ENCODE measurements at places on chromosomes 2 and 18.
A peak's percentile ranks its signal among the peaks of the same experiment; 100 is the strongest.

DNA sequence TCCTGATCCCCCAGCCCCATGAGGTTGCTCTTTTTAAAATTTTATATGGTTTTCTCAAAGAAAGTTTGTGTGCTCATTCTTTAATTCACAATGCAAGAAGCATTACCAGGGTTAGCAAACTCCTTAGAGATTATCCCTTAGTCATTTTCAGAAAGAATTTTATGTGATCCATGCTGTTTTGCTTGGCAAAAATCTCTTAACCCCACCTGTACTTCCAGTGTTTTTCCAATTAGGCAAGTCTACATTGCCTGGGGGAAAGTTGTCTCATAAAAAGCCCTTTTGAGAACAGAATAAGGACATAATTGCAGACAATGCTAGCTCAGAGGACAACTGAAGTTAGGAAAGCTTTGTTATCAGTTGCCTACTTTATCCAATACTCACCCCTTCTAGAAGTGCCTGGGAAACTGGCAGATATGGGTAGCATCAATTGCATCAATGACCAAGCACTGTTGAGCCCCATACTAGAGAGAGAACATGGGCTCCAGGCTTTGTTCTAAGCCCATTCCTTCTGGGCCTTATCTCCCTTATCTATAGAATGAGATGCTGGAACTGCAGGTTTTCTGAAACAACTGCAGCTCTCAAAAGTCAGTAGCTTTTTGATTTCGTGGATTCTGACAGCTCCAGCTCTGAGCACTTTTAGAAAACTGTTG, 265.9 kb upstream of the SPHKAP start:
- peak; percentile 54 for DNase-seq

DNA sequence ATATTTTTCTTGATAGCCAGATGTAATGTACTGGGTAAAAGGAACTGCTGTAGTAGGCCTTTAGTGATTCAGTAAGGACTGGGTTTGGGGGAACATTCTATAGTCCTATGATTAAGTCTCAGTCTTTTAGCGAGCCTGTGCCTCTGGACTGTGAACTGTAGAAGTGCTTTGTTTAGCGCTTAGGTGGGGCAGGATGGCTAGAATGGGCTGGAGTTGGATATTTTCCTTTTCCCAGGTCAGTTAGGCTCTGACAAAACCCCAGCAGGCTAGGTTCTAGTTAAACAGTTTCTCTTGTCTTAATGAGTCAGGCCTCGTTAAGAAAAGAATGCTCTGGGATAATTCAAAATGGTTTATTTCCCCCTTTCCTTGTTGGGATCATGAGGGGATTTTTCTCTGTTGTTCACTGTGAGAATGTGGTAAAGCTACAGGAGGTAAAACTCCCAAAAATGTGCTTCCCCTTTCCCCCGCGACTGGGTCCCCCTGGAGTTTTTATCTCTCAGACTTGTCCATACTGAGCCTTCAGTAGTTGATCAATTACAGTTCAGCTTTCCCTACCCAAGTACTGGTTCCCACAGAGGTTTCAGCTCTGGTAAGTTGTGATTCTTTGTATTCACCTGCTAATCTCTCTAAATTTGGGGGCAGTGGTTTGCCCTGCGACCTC, 31.5 kb downstream of the EHBP1 start:
- peak; percentile 34 for DNase-seq

- DNase-seq, result no peak
Measured at GRCh38 chr2:120672526-120673204, 63.0 kb upstream of the GLI2 start.

GRCh38 chr2:79580175-79580574, 67.3 kb downstream of the CTNNA2 start:
- DNase-seq, result no peak

- DNase-seq, result no peak
Measured at GRCh38 chr2:37421686-37422085, 77.3 kb downstream of the QPCT start.

DNA sequence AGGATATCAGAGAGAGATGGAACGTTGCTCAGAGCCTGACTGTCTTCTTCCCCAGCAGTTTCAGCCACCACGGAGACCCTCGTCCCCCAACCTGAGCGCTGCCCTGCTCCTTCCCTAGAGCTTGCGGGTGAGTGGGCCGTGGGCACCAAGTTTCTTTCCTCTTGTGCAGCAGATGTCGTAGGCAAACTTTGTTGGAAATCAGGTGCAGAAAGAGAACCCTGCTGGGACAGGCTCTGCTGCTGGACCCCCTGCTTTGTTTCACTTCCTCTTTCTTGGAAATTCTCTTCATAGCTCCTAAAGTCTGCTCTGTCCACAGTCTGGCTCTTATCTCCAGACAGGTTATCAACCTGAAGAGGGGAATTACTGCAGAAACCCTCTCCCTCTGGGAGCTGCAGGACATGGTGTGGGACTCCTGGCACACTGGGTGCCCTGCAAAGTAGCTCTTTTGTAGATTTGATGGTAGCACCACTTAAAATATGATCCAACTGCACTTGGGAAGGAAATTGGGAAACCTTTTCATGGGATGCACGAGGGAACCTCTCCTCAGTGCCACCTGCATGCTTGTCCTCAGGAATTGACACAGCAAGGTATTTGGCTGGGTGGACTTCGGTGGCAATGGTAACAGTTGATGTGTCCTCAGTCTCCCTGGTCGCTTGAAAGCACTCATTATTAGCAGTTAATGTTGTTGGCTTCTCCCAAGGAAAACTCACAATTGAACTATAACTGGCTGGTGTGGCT, 92.2 kb downstream of the ALPK2 start:
- no peak for DNase-seq

DNA sequence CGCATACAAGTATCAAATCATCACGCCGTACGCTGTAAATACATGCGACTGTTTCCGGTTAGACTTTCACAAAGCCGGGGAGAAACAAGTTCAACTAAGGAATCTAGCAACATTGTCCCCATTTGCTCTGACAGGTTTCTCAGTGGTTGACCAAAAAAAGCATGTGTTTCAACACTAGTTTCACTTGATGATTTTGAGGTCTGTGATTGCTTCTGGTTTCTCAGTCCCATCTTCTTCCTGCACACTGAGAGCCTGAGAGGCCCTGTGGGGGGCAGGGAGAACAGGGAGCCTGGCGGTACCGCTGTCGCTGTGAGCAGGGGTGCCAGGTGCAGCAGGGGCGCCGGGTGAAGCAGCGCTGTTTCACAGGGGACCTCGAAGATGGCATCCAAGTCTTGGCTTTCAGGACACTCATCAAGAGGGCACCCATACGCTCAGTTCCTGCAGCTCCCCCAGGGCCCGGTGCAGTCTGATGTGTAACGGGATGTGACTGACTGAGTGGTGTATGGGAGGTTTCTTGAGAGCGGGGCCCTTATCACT, 270.9 kb downstream of the TWIST2 start:
- no peak for DNase-seq

GRCh38 chr2:11203480-11203879, 48.2 kb downstream of the SLC66A3 start:
- peak; percentile 88 for DNase-seq

GRCh38 chr2:142840436-142840835, 37.0 kb upstream of the KYNU start:
- DNase-seq, result no peak

- peak; percentile 3 for DNase-seq
Measured at GRCh38 chr2:129757915-129758783, 221.3 kb upstream of the RAB6C start.

- DNase-seq, result peak; percentile 97
Measured at GRCh38 chr2:173590276-173590861, 235.7 kb downstream of the CDCA7 start.

DNA sequence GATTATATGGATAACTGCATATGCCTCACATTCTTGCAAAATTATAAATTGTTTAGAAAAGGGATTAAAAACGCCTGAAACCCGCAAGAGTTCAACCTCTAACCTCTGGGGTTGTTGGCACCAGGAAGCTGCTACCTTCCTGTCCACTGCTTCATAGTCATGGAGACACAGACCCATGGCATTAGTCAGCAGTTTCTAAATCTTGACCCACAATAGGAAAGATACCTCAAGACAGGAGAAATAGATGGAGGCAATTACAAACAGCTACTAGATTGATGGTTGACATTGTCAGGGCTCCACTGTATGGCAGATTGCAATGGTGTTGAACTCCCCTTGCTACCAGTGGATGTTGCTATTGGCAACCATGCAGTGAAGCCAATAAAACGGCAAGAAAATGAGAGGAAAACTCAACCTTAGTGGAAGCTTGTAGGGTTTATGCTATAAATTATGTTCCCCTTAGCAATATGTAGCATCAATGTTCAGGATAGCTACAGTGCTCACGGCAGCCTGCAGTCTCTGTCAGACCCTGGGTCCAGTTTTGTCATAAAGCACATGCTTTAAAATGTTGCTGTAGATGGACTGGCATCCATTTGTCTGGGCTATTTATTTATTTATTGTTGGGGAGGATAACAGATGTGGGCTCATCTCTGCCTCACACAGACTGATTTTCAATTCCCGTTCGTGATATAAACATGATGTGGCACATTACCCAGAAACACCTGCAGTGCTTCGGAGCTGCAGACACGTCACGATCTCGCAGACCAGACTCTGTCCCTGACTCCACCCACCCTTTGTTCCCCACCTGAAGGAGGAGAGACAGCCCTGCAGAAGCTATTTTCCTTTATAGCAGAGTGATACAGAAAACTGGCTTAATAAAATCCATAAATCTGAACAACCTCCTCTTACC, 233.4 kb downstream of the AGPS start:
- DNase-seq, result peak; percentile 23

- no peak for DNase-seq
Measured at GRCh38 chr2:14720739-14721138, 88.2 kb downstream of the LRATD1 start.

DNA sequence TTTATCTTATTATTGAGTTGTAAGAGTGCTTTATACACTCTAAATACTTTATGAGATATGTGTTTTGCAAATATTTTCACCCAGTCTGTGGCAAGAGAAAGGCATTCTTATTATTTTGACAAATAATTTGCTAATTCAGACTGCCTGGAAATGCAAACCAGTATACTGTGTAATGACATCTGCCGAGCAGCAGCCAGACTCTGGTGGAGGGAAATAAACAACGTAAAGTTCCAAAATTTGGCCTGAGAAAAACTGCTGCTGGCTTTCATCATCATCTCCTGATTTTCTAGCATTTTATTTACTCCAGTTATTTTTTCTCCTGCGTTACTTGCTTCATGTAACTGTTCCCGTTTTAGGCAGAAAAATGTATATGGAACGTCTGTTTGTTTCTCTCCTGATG, 161.6 kb downstream of the RNF152 start:
- DNase-seq, result no peak

- no peak for DNase-seq
Measured at GRCh38 chr2:218295029-218295428, 2.7 kb upstream of the TMBIM1 start.

DNA sequence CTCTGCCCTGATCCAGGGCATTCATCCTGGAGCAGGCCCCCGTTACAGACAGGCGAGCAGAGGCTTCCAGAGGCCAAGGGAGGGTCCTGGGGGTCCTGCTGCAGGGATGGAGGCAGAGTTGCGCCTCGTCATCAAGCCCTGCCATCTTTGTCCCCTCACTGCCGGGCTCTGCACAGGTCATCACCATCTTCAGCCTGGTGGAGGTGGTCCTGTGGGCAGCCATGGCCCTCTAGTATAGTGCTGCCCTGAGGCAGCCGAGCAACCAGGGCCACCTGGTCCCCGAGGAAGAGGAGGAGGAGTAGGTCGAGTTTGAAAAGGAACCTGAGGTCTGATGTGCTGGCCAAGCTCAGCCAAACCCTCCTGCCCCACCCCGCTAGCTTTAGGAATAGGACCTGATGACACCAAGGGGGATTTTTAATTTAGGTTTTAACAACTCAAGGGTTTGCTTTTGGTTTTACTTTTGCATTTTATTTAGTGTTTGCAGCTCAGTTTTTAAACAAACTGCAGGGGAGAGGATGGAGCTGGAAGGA, 8.8 kb upstream of the ALPI start:
- no peak for DNase-seq

- DNase-seq, result no peak
Measured at GRCh38 chr2:241133436-241133820, 15.8 kb downstream of the PASK start.

GRCh38 chr18:50507120-50507590, 52.7 kb upstream of the MAPK4 start:
- peak; percentile 15 for DNase-seq

- peak; percentile 77 for DNase-seq
Measured at GRCh38 chr2:168515502-168515901, 59.4 kb downstream of the CERS6 start.

DNA sequence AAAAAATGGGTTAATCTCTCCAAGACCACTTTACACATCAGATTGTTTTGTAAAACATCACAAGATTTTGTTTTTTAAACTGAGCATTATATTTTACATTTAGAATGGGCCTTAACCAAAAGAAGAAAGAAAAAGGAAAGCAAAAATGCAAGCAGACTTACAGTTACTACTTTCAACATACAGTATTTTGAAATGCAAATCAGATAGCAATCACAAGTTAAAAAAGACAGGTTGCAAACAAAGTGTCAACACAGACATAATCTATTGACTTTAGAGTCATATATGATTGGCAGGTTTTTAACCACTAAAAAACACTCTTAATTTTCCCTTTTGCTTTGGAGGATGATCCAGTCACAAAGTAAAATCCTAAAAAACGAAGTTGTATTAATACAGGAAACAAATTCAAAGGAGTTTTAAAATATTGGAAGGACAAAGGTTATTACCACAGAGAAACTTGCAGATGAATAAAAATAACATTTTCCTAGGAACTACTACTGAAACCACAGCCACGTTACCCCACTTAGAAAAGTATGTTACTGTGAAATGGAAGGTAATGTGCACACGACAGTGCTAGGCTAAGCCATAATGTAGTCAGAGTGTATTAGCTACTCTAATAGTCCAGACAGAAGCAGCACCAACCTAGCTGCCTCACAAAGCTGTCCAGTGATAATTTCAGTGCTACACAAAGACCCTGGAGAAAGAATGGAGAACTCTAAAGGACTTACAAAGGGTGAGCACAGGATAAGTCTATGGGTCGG, 22.9 kb downstream of the DARS1 start:
- no peak for DNase-seq

GRCh38 chr18:36333414-36333813, 35.9 kb downstream of the FHOD3 start:
- no peak for DNase-seq

DNA sequence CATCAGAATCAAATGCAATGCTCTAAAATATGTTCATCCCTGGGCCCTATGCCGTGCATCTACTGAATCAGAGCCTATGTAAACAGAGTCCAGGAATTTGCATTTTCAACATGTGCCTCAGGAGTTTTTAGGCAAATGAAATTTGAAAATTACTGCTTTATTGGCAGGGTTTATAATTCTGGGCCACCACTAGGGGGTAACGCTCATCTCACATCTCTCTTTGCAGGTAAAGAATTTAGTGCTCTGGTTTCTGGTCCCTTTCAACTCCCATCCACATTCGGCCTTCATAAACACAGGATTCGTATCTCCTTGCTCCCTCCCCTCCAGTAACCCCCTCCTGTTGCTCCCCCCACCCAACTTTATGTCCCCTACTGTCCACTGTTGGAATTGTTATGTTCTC, 49.3 kb downstream of the LYPD6B start:
- DNase-seq, result no peak
